ENCODE measurements at places on chromosomes 5 and 9.

GRCh38 chr9:92770360-92770995 lies 5.8 kb upstream of the BICD2 start:
- no peak for DNase-seq

DNA sequence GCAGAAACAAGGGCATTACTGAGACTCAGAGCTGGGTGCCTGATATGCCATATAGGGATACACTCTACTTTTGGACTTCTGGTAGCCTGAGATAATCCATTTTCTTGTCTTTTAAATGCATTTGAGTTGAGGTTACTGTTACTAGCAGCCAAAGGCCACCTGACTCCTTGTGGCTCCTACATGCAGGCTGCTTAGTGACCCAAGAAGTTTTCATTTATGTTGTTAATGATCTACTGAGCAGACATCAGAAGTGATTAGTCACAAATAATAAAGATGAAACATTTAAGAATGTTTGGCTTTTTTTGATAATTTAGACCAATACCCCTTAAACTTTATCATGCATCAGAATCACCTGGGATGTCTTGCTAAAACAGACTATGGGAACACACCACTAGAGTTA lies 171.6 kb upstream of the TRIM32 start:
- DNase-seq = no peak

DNA sequence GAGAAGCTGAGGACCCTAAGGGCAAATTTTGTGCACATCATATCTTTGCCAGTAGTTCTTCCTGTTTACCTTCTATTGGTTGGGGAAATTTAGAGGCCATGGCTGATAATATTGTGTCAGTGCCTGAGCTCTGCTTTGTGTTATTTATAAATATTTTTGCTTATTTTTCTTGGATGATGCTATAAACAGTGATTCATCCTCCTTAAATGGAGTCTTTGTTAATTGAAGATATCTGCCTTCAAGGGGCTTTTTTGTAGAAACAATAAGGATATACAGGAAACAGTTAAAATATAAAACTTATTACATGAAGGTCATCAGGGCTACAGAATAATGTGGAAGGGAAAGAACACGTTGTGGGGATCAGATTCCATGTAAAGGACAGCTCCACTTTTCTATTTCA lies 78.0 kb downstream of the PAM start:
- no peak for DNase-seq

- no peak for DNase-seq
These were observed 6.6 kb downstream of the FBXW11 start for GRCh38 chr5:171999877-172000276.

DNA sequence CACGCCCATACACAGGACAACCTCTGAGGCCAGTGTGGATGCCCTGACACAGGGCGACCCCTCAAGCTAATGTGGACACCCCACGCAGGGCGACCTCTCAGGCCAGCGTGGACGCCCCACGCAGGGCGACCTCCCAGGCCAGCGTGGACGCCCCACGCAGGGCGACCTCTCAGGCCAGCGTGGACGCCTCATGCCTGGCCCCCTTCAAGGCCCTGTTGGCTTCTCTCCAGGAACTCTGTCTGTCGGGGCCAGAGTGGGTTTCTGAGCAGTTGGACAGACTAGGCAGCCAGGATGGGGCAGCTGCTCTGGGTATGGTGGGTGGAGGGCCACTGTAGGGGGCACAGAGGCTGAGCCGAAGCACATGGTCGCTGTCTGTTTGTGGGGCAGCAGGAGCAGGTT lies 47.4 kb downstream of the LMX1B start:
- DNase-seq = no peak

DNA sequence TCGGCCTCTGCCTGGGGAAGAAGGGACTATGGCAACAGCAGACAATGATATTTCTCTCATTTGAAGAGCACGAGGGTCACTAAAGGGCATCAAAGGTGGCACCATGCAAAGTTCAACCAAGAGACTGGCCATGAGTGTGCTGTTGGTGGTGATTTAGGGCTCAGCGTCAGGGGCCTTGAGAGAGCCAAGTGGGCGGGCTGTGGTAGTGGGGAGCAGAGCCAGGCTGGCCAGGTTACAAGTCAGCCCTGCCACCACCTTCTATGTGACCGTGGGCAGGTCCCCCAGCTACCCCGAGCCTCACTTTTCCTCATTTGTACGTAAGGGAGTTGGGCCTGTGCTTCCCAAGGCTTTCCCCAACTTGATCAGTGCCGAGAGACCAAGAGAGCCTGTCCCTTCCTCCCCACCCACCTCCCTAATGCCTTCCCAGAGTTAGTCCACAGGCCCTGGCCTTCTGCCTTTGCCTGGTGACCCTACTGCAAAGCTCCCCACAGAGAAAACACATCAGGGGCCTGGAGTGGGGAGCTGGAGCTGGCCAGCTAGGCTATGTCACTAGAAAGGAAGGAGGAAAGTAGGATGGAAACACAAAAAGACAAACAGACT lies 104.3 kb downstream of the PDE6A start:
- no peak for DNase-seq

GRCh38 chr9:121743441-121744001 lies 92.1 kb downstream of the DAB2IP start:
- DNase-seq = no peak

DNA sequence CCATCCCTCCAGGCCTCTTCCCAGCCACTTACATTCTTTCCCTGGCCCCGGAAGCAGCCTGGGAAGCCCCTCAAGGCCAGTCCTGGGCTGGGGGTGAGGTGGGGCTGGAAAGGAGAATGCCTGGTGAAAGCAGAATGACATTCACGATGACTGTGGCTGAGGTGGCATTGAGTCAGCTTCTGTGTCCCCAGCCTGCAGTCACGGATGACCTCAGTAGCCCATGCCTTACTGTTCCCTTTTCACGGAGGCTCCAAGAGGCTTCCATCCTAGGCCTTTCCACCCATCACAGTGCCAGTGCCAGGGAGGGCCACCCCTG lies 2.7 kb downstream of the PRDM12 start:
- no peak for DNase-seq

DNA sequence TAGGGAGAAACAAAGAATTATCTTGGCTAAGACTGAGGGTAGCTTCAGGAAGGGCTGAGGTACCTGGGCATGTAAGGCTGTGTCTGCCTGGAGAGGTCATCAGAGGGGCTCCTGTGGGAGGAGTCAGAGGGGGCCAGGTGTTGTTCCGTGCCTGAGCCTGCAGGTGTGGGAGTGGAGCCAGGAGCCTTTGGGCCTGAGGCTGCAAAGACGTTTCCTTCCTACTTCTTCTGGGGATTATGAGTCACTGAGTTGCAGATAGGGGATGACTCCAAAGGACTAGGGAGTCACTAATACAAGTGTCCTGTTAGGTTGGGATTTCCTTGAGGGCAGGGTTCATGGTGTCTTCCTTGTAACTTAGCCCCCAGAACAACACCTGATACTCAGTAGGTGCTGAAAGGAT lies 391.1 kb downstream of the ARHGEF28 start:
- no peak for DNase-seq

- no peak for DNase-seq
These were observed 1.9 kb upstream of the NKD2 start for GRCh38 chr5:1006656-1007071.

DNA sequence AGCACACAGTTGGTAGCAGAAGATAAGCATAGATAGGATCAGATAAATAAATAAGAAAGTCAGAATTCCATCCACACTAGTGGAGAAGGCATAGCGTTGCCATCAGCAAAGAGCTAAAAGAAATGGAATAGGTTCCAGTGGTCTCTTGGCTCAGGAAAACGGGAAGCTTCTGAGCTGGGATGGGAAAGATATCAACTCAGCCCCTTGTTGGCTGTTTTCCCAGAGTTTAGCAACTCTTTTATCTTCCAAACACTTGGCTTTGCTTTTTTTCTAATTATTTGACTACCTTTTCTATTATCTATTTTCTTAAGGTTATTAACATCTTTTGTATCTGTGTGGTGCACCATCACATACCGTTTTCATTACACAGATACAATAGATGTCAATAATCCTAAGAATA lies 445.7 kb upstream of the TRPC7 start:
- DNase-seq = no peak

GRCh38 chr9:127067603-127068220 lies 54.7 kb downstream of the ANGPTL2 start:
- DNase-seq = no peak

- no peak for DNase-seq
These were observed 117.8 kb downstream of the CCDC192 start for GRCh38 chr5:127820910-127821553.
